Common myeloid progenitor, CD34-positive (primary cell): ENCODE measurements at places on chromosomes 2 and 18.
A peak's percentile ranks its signal among the peaks of the same experiment; 100 is the strongest.

- DNase-seq, result no peak
Measured at GRCh38 chr2:54122939-54123338, 7.5 kb downstream of the ACYP2 start.

GRCh38 chr2:2889646-2890045 lies 488.0 kb downstream of the EIPR1 start:
- no peak for DNase-seq

GRCh38 chr2:240387669-240388358 lies 47.6 kb upstream of the GPC1 start:
- DNase-seq, result no peak

DNA sequence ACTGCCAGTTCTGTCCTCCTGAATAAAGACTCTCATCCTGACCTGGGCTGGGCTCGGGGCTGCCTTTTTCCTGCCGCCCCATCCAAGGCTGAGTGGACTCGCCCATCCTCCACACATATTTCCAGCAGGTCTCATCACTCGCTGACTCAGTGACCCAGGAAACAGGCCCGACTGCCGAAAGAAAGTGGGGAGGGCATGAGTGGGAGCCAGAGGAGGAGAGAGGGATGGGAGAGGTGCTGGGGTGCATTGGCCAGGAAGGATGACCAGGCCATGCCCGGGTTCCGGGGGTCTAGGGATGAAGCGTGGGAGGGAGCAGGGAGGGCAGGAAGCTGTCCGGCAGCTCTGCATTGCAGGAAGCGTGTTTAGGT lies 66.7 kb downstream of the TWIST2 start:
- no peak for DNase-seq

- DNase-seq, result no peak
Measured at GRCh38 chr18:58355243-58355642, 273.6 kb downstream of the ALPK2 start.

GRCh38 chr2:147173189-147173581 lies 671.6 kb upstream of the ACVR2A start:
- DNase-seq, result no peak

- DNase-seq, result peak; percentile 10
Measured at GRCh38 chr2:208406474-208407451, at the start of gene PTH2R. Gene PTH2R, plus strand, starts transcription at chr2:208406792. Its CDS starts 252 bp downstream, at chr2:208407044.

DNA sequence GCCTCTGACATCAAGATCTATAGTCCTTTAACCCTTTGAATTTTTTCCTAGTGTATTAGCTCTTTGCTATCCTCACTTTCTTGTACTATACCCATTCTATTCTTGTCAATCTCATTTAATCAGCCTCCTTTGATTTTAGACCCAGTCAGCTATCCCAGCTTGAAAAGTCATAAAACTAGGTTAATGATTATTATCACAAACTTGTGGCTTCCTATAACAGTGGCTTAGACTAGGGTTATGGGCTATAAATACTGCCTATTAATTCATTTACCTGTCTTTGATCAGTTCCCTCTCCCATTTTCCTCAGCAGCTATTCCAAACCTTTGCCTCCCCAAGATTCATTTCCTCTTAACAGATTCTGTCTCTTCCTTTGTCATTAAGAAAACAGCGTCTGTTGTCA lies 174.8 kb downstream of the UBR3 start:
- no peak for DNase-seq

- DNase-seq, result no peak
Measured at GRCh38 chr2:73385123-73385503, 523 bp upstream of the ALMS1 start.

- no peak for DNase-seq
Measured at GRCh38 chr2:47819834-47820233, 36.9 kb downstream of the MSH6 start.

DNA sequence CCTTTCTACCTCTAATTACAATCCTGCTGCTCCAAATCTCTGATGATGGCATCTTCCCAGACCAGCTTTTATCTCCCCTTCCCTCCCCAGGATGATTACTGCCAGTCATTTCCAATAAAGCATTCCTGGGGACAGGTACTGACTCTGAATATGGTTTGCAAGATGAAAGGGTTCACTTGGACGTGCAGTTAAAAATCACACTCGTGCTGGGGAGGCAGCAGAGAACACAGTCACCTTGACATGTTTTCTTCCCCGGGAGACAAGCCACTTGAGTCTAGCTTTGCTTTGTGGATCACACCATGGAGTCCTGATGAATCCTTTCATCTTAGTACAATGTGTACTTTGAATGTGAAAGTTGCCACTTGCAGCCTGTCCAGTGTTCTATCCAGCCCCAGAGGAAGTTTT lies 175.0 kb downstream of the ALPK2 start:
- no peak for DNase-seq

- no peak for DNase-seq
Measured at GRCh38 chr2:29162204-29162928, 47.2 kb downstream of the CLIP4 start.

GRCh38 chr2:37984176-37984575 lies 59.1 kb downstream of the RMDN2 start:
- DNase-seq, result no peak

DNA sequence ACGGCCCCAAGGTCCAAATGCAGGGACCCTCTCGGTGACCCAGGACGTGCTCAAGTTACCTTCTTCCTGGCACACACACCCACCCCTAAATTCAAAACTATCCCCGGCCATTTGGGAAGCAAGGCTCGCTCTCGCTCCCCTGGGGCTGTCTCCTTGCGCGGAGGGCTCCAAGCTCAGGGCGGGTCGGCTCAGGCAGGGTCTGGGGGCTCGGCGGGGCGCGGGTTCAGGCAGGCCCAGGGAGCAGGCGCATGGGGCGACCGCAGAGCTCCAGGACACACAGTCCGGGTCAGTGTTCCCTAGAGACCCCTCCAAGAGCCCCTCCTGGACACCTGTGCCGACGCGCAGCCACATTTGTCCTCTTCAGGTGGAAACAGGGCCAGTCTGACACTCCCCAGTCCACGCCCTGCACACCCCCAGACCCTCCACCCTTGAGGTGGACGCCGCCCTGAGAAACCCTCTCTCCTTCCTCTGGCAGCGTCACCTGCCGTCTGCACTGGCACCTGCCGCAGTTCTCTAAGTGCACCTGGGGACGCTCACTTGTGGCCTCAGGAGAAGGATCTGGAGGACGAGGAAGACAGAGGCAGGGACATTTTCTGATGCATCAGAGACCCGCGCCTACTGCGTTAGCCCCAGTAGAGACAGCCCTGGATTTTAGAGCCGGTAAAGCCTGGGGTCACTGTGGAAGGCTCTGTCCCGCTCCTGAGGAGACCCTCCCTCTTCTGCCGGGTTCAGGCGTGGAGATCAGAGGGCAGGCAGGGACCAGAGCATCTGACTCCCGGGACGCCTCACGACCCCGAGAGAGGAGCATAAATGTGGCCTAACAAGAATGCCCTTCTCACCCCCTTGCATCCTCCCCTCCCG lies 138.8 kb downstream of the TWIST2 start:
- DNase-seq, result no peak

DNA sequence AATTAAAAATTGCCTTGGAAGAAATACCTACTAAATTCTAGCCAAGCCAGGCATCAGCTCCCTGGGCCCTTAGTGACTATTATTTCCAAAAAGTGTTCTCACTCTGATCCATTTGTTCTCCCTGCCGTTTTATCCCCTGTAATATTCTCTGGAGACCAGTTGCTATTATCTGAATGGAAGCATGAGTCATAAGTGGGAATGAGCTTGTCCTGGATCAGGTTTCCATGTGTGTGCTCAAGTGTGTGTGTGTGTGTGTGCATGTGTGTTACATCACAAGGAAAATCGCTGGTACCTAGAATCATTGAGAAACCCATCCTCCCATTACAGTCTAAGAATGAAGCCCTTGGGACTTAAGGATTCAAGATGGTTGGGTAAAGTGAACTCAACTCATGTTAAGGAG lies 130.3 kb upstream of the CXCR4 start:
- no peak for DNase-seq

DNA sequence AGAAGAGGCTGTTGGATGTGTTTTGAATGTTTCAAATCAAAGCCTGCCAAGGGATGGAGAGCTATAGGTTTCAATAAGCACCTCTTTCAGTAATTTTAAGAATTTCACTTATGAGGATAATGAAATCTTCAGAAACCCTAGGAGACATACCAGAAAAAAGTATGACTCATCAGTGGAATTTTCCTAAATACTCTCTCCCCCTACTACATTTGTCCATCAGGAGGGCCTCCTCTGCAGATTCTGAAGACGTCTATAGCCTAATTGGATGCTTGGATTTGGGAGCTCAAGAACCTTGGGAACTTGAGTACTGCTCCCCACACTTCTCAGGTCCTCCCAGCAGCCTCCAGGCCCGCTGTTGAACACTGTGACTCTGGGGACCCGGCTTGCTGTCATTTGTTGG lies 374.3 kb downstream of the SLC4A3 start:
- no peak for DNase-seq

DNA sequence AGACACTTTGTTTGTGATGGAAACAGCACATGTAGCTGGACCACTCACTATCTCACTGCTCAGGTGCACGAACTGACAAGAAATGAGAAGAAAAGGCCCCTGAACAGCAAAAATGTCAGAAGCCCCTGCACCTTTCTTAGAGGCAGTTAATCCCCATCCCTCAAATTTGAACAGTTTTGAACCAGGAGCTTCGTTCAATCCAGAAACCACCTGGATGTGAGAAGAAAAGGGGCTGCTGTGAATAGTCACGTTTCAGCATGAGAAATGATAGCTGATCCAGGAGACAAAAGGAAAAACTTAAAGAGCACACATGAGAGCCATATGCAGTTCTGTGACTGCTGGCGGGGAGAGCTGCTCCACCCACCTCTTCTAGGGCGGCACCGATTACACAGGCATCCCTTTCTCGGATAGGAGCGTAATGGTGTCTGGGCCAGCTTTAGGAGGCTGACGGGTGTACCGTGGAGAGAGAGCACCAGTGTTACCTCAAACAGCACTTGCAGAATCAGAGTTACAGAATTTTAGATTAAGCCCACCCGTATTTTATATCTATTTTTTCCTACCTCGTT lies 117.0 kb upstream of the EML6 start:
- DNase-seq, result no peak

DNA sequence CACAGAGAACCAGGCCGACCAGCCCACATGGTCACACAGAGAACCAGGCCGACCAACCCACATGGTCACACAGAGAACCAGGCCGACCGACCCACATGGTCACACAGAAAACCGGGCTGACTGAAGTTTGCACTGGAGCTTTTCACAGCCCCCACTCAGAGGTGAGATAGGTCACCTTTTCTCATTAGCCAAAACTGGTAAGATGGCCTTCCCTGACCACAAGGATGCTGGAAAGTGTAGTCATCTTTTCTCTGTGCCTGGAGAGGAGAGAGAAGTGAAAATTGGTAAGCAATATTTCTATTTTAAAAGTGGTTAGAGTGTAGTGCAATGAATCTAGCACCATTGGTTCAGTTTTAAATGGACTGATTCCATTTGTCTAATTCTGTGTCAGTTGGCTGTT lies 247.1 kb downstream of the NEDD4L start:
- DNase-seq, result no peak

DNA sequence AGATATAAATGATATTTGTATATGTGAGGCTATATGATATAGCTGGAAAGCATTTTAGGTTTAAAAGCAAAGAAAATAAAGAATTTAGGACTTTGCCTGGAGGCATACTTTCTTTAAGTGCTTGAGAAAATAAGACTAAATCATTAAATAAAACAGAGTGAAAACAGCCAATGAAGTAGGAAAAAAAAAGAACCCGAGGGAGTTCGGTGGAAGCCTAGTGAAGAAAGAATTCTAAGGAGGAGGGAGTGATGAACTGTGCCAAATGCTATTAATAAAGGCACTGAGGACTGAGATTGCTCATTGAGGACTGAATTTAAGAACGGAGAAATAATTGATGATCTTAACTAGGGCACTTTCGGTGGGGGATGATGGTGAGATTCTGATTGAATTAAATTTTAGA lies 573.5 kb downstream of the DSC3 start:
- DNase-seq, result no peak

DNA sequence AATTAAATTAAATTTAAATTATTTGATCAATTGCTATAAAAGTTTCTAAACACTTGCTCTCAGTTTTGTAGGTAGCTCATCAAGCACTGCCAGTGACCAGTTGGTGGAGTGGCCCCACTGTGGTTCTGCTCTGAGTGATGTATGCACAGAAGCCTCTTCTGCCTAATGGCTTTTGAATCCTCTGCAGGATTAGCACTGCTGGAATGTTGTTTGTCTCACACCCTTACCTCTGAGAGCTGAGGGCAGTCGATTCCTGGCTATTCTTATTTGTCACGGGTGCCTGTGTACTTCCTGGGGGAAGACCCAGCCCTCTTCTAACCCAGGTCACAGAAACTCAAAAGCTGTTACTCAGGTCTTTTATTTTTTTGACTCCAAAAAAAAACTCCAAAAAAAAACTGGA lies 9.5 kb downstream of the CAPN14 start:
- no peak for DNase-seq

DNA sequence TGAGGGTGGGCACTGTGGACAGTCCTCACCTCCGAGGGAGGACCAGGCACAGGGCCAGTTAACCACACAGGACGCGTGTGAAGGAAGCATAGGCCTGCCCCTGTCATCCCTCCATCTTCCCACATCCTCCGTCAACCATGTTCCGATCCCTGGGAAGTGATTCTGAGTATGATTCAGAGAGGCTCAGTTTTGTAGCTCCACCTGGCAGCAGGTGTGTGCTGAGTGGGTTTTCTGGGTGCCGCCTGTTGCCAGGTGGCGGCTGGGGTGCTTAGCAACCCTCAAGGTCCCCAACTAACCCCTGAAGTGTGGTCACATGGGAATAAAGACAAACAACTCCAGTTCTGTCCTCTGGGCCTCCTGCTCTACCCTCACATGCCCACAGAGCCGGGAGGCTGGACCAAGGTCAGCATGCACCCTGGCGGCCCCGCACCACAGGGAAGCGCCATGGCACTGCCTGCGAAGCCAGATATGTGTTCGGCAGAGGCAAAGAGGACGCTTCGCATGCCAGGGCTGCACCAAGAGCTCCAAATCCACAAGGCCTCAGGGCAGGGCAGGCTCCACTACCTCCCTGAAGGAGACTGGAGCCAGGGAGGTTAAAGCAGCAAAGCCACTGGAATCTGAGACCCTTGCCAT lies 60.0 kb downstream of the ADCY3 start:
- no peak for DNase-seq

DNA sequence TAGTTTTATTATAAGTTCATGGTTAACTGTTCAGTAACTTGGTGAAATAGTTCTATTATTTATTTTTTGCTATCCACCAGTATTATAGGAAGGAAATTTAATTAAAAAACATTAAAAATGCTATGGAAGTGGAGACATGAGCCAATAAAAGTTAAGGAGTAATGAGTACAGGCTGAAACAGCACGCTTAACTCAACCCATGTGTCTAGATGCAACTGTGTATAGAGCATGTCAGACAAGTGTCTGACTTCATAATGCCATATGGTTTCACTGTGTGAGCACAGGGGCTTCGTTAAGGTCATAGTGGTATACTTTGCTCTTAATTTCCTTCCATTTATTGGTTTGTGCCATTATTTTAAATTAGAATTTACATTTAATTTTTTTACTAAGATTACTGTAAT lies 566.8 kb upstream of the NRP2 start:
- no peak for DNase-seq

GRCh38 chr2:159489476-159489875 lies 126.9 kb downstream of the BAZ2B start:
- no peak for DNase-seq
